Mesenteric fat pad (tissue), 1 donor: ENCODE measurements at places on chromosomes 12 and 14. TPM values are rescaled to one million over a fixed set of nuclear protein-coding genes. Genes with fewer than 3 reads are reported as not detected.

The YBX3 gene
- 433 TPM for total RNA-seq

The TAMALIN gene
- total RNA-seq = 117 TPM

The KRT78 gene
- not detected for total RNA-seq

The HCAR3 gene
- total RNA-seq = 7.2 TPM

The IFNG gene
- total RNA-seq = not detected

The HSPB8 gene
- total RNA-seq = 66.4 TPM

The CYP27B1 gene
- total RNA-seq = 1.8 TPM

The PLD4 gene
- total RNA-seq = 0.06 TPM

The ADAMTS20 gene
- total RNA-seq = not detected

The KITLG gene
- 9.6 TPM for total RNA-seq

The OR11H6 gene
- not detected for total RNA-seq

The MYF6 gene
- not detected for total RNA-seq

The INSM2 gene
- total RNA-seq = not detected

The YEATS4 gene
- total RNA-seq = 4.5 TPM

The B4GALNT3 gene
- 0.61 TPM for total RNA-seq

The ERC1 gene
- total RNA-seq = 81.1 TPM

The NOVA1 gene
- total RNA-seq = 11.7 TPM

The ACOT6 gene
- not detected for total RNA-seq

The CAPZA3 gene
- not detected for total RNA-seq

The RNASE7 gene
- 0.39 TPM for total RNA-seq

The STYK1 gene
- total RNA-seq = not detected

The PAPLN gene
- total RNA-seq = 6.4 TPM

The DEPDC4 gene
- 0.58 TPM for total RNA-seq

The FOXA1 gene
- total RNA-seq = not detected

The SDR9C7 gene
- not detected for total RNA-seq

The TAS2R8 gene
- total RNA-seq = not detected

The C12orf54 gene
- not detected for total RNA-seq

The HOXC10 gene
- 0.16 TPM for total RNA-seq

The CD4 gene
- 31.3 TPM for total RNA-seq

The STRAP gene
- 109 TPM for total RNA-seq

The SRRM4 gene
- not detected for total RNA-seq

The GRIP1 gene
- total RNA-seq = 1.6 TPM

The KRT85 gene
- total RNA-seq = not detected

The TIGAR gene
- total RNA-seq = 13.8 TPM

The MYG1 gene
- 41.4 TPM for total RNA-seq

The RNASE3 gene
- total RNA-seq = 0.80 TPM

The TRPV4 gene
- total RNA-seq = 3.5 TPM

The TAS2R13 gene
- 1.2 TPM for total RNA-seq

The ETFBKMT gene
- 3.3 TPM for total RNA-seq

The CRIP1 gene
- total RNA-seq = 64.8 TPM

The CFAP251 gene
- total RNA-seq = 2.1 TPM

The NR4A1 gene
- 863 TPM for total RNA-seq

The TPPP2 gene
- total RNA-seq = not detected

The EML5 gene
- total RNA-seq = 0.13 TPM

The KRT86 gene
- not detected for total RNA-seq

The FBLN5 gene
- total RNA-seq = 183 TPM

The BEST3 gene
- total RNA-seq = not detected

The KCNH3 gene
- 0.19 TPM for total RNA-seq

The C12orf60 gene
- 0.51 TPM for total RNA-seq

The NRXN3 gene
- total RNA-seq = 0.84 TPM

The TNFAIP2 gene
- total RNA-seq = 211 TPM

The FOXM1 gene
- 0.51 TPM for total RNA-seq

The LRTM2 gene
- total RNA-seq = not detected

The CMKLR1 gene
- 26.0 TPM for total RNA-seq

The PELI2 gene
- 7.3 TPM for total RNA-seq
